ENCODE measurements at places on chromosomes 5 and 9.
A peak's percentile ranks its signal among the peaks of the same experiment; 100 is the strongest.

- DNase-seq: no peak
Measured at GRCh38 chr5:128695791-128696530, 157.9 kb upstream of the FBN2 start.

- DNase-seq: no peak
Measured at GRCh38 chr5:67194166-67194565, 2.4 kb downstream of the CD180 start.

- no peak for DNase-seq
Measured at GRCh38 chr9:98726735-98727134, 18.0 kb upstream of the GABBR2 start.

GRCh38 chr9:136051837-136052471 is 43.1 kb downstream of the NACC2 start:
- no peak for DNase-seq

GRCh38 chr5:53302529-53302928 is 177.9 kb upstream of the FST start:
- no peak for DNase-seq

- no peak for DNase-seq
Measured at GRCh38 chr5:178320281-178320855, 87.8 kb upstream of the PHYKPL start.

DNA sequence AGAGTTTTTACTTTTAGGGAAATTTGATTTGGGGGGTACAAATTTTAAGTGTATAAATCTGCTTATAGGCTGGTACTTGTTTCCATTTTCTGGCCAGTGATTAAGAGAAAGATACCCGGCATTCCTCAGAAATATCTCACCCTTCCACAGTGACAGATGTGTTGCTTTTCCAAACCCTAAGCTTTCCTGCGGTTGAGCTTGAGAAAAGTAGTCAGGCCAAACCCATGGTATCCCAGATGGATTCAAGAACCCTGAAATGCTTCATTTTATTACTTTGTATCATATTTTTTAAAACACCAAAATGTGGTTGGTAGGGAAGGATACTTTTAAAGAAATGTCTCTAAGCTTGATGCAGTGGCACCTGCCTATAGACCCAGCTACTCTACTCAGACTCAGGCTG is 23.5 kb downstream of the SPTAN1 start:
- no peak for DNase-seq

- DNase-seq: no peak
Measured at GRCh38 chr5:149732324-149733128, 2.4 kb downstream of the PPARGC1B start.

GRCh38 chr5:79516986-79517385 is 3.1 kb upstream of the HOMER1 start:
- DNase-seq: no peak

DNA sequence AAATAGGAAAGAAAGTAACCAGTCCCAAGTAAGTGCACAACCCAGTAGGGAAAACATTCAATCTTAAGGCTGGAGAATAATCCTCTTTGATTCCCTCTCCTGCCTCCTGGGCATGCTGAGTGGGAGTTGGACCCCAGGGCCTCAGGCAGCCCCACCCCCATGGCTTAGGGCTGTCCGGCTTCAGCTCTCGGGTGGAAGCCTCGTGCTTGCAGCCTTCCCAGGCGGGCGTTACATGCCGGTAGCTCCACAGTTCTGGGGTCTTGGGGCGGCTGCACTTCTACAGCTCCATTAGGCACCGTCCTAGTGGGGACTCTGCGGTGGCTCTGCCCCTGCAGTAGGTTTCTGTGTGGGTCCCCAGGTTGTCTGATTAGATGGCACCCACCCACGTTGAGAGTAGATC is 10.1 kb downstream of the GLIPR2 start:
- DNase-seq: no peak

DNA sequence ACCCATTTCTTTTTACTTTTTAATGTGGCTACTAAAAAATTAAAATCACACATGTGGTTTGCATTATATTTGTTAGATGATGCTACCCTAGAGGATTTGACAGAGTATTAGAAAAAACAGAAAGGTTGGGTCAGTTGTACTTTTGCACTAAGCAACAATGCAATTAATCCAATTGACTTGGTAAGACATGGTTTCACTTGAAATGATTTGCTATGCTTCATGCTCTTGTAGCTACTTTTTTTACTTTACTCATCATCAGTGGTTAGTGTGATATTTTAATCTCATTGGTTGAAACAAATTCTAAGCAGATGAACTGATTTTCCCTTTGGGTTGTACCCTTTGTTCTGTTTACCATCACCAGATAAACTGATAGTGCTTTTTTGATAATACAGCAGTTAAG is 39.4 kb downstream of the HMHB1 start:
- DNase-seq: no peak

DNA sequence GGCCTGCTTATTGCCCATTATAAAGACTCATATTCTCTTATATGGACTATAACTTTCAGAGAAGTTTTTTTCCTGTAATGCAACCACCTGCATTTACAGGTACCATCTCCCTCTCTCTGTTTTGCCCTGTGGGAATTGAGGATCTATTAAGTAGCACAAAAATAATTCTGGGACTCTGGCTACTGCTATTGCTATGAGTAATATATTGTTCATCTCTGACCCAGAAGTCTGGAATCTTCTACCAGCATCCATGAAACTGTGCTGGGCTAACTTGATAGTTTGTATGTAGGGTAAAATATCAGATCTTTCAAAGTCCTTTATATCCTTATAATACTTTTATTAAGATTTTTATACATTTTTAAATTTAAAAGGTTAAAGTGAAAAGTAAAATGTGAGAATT is 607.2 kb downstream of the EFNA5 start:
- no peak for DNase-seq

GRCh38 chr5:168317096-168317520 is 25.7 kb downstream of the WWC1 start:
- peak; percentile 74 for DNase-seq

DNA sequence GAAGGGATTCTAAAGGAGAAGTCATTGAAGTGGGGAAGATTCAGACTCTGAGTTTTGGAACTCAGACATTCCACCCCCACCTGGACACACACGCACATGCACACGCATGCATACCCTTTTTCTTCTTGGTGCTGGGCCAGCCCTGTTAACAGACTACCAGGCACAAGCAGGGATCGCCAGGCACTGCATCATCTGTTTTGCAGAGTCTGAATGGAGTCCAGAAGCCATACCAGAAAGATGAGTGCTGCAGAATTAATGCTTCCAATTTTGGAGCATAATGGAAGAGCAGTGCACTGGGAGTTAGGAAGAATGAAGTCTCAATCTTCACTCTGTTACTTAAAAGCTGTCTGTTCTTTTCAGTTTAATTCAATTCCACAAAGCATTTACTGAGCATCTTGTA is 95.5 kb downstream of the PDE8B start:
- no peak for DNase-seq

DNA sequence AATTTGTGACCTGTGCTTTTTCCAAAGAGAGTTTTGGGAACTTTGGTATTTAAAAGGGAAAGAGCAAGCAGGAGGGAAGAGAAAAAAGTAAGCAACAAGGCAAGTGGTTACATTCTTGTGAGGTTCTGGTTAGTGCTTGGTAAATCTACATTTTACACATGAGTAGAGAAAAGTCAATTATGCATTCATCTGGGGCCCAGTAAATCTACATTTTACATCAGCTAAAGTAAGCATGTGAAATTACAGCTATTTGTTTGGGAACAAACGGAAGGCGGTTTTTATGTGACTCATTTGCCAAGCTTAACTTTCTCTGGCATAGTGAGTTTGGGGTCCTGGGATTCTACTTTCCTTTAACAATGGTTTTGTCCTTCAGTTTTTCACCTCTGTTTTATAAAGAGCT is 102.2 kb downstream of the SNX18 start:
- DNase-seq: no peak

DNA sequence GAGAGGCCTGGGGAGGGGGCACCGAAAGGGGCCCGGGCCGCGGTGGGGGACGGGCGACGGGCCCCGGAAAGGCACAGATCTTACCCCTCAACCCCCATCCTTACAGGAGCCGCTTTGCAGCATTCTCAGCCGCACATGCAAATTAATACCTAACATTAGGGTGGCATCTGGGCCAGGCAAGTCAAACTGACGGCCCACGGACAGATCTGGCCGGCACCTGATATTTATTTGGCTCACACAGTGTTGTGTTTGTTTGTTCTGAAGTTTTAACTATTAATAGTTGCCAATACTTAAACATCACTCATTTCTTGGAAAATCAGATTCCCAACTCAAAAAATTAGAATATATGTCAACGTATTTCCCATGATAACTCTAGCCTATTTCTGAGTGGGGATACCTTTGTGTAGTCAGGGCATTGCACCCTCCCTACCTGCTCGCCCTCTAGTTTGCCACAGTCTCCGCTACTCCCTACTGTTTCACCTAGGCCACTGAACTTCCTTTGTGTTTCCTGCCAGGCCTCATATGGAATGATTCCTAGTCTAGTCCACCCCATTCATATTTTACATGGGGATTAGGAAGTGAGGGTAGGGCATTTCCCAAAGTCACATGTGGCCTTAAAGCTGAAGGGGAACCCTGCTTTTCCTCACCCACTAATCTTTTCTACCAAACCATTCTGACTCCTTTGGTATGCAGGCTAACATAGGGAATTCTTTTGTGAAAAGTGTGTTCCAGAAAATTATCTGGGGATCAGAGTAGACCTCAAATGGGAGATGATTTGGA is 71.9 kb upstream of the LARP1 start:
- no peak for DNase-seq

- DNase-seq: no peak
Measured at GRCh38 chr5:110258460-110259216, 467.8 kb downstream of the TMEM232 start.

DNA sequence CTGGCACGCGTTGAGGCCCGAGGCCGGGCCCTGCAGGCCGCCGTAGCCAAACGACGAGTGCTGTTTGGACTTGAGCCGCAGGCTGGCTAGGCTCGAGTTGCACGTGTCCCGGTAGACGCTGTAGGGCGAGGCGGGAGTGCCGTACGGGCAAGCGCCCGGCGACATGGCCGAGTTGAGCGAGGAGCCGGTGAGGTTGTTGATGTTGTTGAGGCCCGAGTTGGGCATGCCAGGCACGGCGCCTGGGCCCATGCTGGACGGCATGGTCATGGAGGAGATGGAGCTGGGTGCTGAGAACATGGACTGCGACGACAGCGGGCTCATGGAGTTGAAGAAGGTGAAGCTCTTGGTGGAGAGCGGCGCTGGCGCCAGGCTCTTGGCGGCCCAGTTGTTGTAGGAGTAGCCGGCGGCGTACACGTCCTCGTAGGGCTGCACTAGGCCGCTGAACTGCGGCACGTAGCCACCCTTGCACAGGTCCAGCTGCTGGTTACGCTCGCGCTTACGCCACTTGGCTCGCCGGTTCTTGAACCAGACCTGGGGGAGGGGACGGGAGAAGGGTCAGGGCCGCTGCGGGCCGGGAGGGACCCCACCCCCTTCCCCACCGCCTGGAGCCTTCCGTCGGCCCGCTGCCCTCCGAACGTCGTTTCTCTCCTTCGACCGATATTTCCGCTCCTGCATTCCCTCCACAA is 5.1 kb downstream of the PITX1 start:
- no peak for DNase-seq

DNA sequence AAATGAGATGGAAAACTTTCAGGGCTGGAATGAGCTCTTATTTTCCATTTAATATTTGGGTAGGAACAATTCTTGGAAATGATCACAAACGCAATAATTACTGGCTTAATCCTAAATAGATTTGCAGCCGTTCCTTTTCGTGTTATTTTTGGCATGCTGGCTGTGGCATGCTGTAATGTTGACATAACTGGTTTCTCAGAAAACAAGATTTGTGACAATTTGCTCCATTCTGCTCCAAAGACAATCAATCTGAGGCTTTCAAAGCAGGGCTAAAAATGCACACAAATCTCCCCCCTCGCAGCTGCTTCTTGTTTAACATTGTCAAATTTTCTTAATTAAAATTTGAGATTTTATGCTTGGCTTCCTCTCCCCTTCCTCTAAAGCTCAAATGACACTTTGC is 151.2 kb downstream of the TTC39B start:
- DNase-seq: no peak

- DNase-seq: peak; percentile 12
Measured at GRCh38 chr9:117737721-117738226, 33.6 kb downstream of the TLR4 start.

GRCh38 chr9:131062969-131063368 is 33.4 kb upstream of the AIF1L start:
- no peak for DNase-seq

GRCh38 chr5:174457141-174457678 is 267.2 kb upstream of the MSX2 start:
- DNase-seq: no peak

GRCh38 chr9:18379073-18379811 is 94.7 kb upstream of the ADAMTSL1 start:
- DNase-seq: no peak

DNA sequence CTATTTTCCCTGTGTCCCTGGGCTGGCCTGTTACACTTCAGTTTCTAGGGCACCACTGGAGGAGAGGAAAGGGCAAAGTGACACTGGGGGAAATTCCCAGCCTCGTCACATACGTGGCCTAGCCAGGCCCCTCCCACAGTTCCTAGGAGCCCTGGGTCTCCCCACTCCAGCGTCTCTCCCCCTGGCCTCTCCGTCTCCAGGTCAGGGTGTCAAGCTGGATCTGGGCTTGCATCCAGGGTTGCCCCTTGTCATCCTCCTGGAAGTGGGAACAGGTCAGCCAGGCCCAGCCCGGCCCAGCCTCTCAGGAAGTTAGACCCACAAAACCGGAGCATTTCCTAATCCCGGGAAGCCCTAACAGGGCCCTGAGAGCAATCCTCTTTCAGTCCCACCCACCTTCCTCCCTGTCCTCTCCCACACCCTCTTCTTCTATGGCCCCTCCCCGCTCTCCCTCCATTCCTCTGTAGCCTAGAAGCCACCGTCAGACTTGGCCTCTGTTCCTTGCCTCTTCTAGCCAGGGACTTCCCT is 4.7 kb upstream of the TNIP1 start:
- no peak for DNase-seq

- DNase-seq: no peak
Measured at GRCh38 chr5:136620016-136620419, 254.7 kb upstream of the TRPC7 start.

- no peak for DNase-seq
Measured at GRCh38 chr5:84549054-84549453, 164.4 kb upstream of the EDIL3 start.

GRCh38 chr5:155923784-155924183 is 403.2 kb upstream of the SGCD start:
- no peak for DNase-seq

- no peak for DNase-seq
Measured at GRCh38 chr5:90347462-90347861, 62.1 kb downstream of the CETN3 start.

DNA sequence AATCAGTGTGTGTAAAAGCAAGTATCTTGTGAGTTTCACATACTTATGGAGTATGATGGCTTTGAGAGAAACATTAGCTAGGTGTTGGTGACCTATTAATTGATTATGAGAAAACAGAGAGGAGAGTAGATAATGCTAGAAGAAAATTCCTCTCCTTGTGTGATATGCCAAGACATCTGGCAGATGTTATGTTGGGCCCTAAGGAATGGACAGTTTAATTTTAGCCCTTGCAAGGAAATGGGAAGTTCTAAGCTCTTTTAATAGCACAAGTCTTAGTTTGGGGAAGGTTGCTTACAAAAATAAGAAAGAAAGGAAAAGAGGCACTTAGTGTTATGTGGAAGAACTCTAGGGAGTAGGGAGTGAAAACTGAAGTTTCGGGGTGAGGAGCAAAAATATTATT is 5.1 kb downstream of the ZNF462 start:
- no peak for DNase-seq
